ENCODE measurements at places on chromosomes 6 and 20. TPM values are rescaled to one million over a fixed set of nuclear protein-coding genes. Genes with fewer than 3 reads are reported as not detected.

GRCh38 chr20:37327748-37328147 lies 18.2 kb upstream of the SRC start:
- no peaks in the 10 kb centered on the region for H3K27me3 ChIP-seq
- no peak overlapping the region for H3K27ac ChIP-seq

- DNase-seq = no peak
- H3K4me3 ChIP-seq = no peak overlapping the region
- H3K27ac ChIP-seq = no peak overlapping the region
- no peaks in the 10 kb centered on the region for H3K36me3 ChIP-seq
These were observed 118.9 kb upstream of the SLC22A23 start for GRCh38 chr6:3575701-3576100.

GRCh38 chr6:105184921-105185320 lies 5.1 kb upstream of the POPDC3 start:
- H3K36me3 ChIP-seq = no peaks in the 10 kb centered on the region
- no peak overlapping the region for H3K27ac ChIP-seq
- no peak overlapping the region for H3K4me3 ChIP-seq
- H3K27me3 ChIP-seq = no peaks in the 10 kb centered on the region

DNA sequence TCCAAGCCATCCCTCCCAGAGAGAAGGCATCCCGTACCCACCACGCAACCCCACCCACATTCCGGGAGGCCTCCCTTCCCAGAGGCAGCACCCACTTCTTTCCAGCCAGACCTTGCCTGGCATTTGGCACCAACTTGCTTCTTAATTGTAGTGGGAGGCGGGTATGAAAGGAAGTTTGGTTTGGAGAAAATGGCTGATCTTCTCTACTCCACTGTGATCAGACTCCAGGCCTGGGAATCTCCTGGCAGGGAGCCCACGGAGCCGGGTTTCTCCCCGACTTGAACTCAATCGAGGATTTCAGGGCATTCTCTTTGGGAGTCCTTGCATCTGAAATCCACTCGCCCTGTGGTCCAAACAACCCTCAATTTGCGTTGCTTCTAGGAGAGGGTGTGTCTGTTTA lies 107.1 kb downstream of the ZDHHC14 start:
- H3K27ac ChIP-seq = no peak overlapping the region
- H3K4me3 ChIP-seq = no peak overlapping the region
- DNase-seq = no peak
- no peaks in the 10 kb centered on the region for H3K36me3 ChIP-seq
- no peaks in the 10 kb centered on the region for H3K27me3 ChIP-seq
- H3K4me1 ChIP-seq = peaks cover 7% of the 10 kb centered on the region

DNA sequence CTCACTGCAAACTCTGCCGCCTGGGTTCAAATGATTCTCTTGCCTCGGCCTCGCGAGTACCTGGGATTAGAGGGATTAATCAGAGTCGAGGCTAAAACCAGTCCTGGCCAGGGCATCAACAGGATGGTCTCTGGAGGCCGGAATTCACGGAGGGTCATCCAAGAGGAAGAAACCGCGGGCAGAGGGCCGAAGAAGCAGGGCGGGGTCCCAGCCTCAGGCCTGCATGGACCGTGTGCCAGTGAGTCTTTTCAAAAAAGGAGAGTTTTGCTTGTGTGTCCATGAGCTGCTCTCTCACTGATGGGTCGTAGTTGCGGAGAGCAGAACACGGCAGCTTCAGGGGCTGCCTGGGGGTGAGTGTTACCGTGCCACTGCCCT lies 295.1 kb upstream of the ZNF337 start:
- DNase-seq = no peak
- H3K36me3 ChIP-seq = no peaks in the 10 kb centered on the region
- no peaks in the 10 kb centered on the region for H3K27me3 ChIP-seq
- H3K4me1 ChIP-seq = no peaks in the 10 kb centered on the region
- no peak overlapping the region for H3K27ac ChIP-seq

Gene ZSCAN12
- polyA plus RNA-seq = 0.48 TPM

Gene NMBR
- not detected for polyA plus RNA-seq

DNA sequence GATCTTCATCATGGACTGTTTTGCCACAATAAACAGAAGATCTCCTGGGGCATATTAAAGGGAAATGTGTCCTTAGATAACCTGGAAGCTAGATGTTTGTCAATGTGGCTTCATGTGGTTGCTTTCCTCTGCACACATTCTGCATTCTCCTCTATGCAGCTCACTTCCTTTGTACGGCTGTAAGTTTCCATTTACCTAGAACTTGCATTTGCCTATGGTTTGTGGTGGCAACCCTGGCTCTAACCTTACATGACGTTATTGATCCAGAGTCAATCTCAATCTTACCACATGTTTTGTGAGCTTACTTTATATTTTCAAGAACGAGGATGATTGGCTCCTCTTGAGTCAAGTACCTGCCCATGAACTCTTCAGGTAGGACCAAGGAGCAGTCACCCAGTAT lies 863.1 kb downstream of the MAFB start:
- peaks cover 8% of the 10 kb centered on the region for H3K4me1 ChIP-seq
- no peak for DNase-seq
- no peaks in the 10 kb centered on the region for H3K27me3 ChIP-seq
- H3K36me3 ChIP-seq = no peaks in the 10 kb centered on the region
- H3K4me3 ChIP-seq = no peak overlapping the region

Gene LY6G6F
- polyA plus RNA-seq = 0.05 TPM

DNA sequence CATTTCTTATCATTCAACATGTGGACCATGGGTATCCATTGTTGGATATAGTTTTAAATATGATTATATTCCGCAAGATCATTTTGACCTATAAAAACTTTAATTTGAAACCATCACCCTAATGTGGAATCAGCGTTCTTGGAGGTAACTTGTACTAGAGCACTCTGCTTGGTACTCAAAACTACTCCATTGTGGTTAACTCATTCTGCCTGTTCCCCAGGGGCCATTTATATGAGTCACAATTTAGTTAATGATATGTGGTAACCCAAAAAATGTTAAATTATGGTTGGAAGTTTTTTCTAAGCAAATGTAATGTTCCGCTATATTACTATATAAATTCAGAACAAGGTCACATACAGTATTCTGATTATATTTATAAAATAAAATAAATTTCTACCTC lies 109.3 kb downstream of the TRDN start:
- H3K4me3 ChIP-seq = no peak overlapping the region
- H3K36me3 ChIP-seq = no peaks in the 10 kb centered on the region
- no peaks in the 10 kb centered on the region for H3K27me3 ChIP-seq
- peaks cover 61% of the 10 kb centered on the region for H3K4me1 ChIP-seq
- no peak for DNase-seq
- H3K27ac ChIP-seq = peak overlapping the region; percentile 81

Gene PLCB1
- polyA plus RNA-seq = 3.2 TPM

DNA sequence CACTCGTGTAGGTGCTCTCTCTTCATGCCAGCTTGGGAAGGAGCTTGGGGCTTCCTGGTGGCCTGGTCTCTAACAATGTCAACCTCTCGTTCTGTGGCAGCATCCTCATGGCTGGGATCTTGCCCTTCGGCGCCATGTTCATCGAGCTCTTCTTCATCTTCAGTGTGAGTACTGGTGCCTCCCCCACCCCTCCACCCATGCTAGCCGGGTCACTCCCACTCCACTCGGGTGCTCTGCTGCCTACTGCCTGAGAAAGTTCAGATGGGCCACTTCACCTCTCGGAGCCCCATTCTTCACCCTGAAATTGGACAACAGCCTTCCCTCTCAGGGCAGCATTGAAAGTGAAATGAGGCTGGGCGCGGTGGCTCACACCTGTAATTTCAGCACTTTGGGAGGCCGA lies 48.8 kb downstream of the TM9SF4 start:
- H3K36me3 ChIP-seq = peaks cover 3% of the 10 kb centered on the region
- peaks cover 14% of the 10 kb centered on the region for H3K4me1 ChIP-seq
- no peak for DNase-seq
- no peak overlapping the region for H3K27ac ChIP-seq
- no peak overlapping the region for H3K4me3 ChIP-seq

GRCh38 chr6:52931351-52931750 lies 21.9 kb upstream of the GSTA3 start:
- DNase-seq = no peak
- H3K36me3 ChIP-seq = no peaks in the 10 kb centered on the region
- no peak overlapping the region for H3K4me3 ChIP-seq
- no peak overlapping the region for H3K27ac ChIP-seq

DNA sequence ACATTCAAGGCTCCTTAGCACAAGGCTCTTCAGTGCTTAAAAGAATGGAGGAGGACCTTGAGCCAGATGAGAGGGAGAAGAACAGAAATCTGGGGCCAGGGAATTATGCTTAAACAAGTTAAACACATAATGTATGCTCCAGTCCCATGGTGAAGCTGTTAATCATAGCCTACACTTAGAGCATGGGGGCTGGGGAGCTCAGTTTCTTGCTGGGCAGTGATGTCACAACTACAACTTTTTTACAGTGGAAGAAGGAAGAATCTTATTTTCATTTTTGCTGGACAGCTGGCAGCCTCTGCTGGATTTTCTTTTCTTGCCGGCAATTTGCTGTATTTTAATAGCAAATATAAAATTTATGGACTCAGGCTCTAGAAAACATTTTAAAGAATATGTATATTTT lies 432.5 kb downstream of the CD109 start:
- H3K36me3 ChIP-seq = no peaks in the 10 kb centered on the region
- H3K4me1 ChIP-seq = no peaks in the 10 kb centered on the region

- no peaks in the 10 kb centered on the region for H3K36me3 ChIP-seq
- no peaks in the 10 kb centered on the region for H3K4me1 ChIP-seq
- no peak overlapping the region for H3K27ac ChIP-seq
- DNase-seq = no peak
- H3K27me3 ChIP-seq = no peaks in the 10 kb centered on the region
These were observed 107.9 kb upstream of the FLRT3 start for GRCh38 chr20:14445310-14445709.

Gene PSORS1C2
- not detected for polyA plus RNA-seq

GRCh38 chr20:48599748-48600469 lies 227.9 kb downstream of the PREX1 start:
- H3K27me3 ChIP-seq = no peaks in the 10 kb centered on the region
- no peaks in the 10 kb centered on the region for H3K36me3 ChIP-seq
- no peak overlapping the region for H3K4me3 ChIP-seq
- no peak for DNase-seq
- no peak overlapping the region for H3K27ac ChIP-seq

- no peak for DNase-seq
- H3K36me3 ChIP-seq = no peaks in the 10 kb centered on the region
- H3K4me1 ChIP-seq = no peaks in the 10 kb centered on the region
- H3K4me3 ChIP-seq = no peak overlapping the region
- no peak overlapping the region for H3K27ac ChIP-seq
These were observed 142.9 kb upstream of the RNF217 start for GRCh38 chr6:124819346-124819745.

Gene WFDC2
- polyA plus RNA-seq = not detected

- no peak overlapping the region for H3K27ac ChIP-seq
- H3K4me1 ChIP-seq = no peaks in the 10 kb centered on the region
- no peaks in the 10 kb centered on the region for H3K27me3 ChIP-seq
- DNase-seq = no peak
These were observed 216.0 kb downstream of the GJA1 start for GRCh38 chr6:121651420-121651819.

Gene APOM
- 3.5 TPM for polyA plus RNA-seq

DNA sequence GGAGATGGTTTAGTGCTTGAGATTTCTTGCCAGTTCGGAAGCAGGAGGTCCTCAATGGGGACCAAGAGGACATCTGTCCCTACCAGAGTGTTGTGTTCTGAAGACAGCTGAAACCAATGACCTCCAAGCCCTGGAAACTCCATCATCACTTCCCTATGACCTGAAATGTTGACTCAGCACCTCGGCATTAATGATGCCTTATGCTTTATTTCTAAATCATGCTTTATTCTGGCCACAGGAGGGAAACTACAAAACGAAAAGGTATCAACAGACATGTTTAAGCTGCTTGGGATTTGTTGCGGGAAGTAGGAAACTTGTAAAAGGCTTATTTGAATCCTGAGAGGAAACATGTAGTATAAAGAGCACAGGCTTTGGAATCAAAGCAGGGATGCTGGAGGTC lies 389.1 kb upstream of the CHD6 start:
- H3K4me3 ChIP-seq = no peak overlapping the region
- H3K27ac ChIP-seq = no peak overlapping the region
- H3K36me3 ChIP-seq = no peaks in the 10 kb centered on the region
- no peak for DNase-seq
- no peaks in the 10 kb centered on the region for H3K27me3 ChIP-seq

Gene NAA20
- polyA plus RNA-seq = 112 TPM

Gene FAM83B
- 0.07 TPM for polyA plus RNA-seq

DNA sequence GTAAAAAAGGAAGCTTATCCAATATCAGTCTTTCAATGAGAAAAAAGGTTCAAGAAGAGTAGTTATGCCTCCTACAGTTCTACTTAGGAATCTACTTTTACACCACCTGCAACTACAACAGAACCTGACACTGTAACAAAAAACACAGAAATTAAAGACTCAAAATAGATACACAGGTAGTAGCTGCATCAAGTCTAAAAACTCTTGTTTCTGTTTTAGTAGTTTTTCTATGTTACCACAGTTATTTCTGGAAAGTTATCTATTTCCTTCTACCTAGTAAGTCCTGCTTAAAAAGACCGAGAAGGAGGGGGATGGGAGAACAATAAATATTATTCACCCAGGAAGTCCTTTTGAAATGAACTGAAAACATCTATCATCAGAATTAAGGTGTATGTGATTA lies 52.5 kb downstream of the ATG5 start:
- DNase-seq = no peak
- no peaks in the 10 kb centered on the region for H3K36me3 ChIP-seq
- no peaks in the 10 kb centered on the region for H3K27me3 ChIP-seq
- no peak overlapping the region for H3K27ac ChIP-seq
- no peak overlapping the region for H3K4me3 ChIP-seq

- H3K4me1 ChIP-seq = no peaks in the 10 kb centered on the region
- H3K27ac ChIP-seq = no peak overlapping the region
- no peak overlapping the region for H3K4me3 ChIP-seq
- DNase-seq = no peak
These were observed 266.0 kb downstream of the PAX1 start for GRCh38 chr20:21971436-21971835.

DNA sequence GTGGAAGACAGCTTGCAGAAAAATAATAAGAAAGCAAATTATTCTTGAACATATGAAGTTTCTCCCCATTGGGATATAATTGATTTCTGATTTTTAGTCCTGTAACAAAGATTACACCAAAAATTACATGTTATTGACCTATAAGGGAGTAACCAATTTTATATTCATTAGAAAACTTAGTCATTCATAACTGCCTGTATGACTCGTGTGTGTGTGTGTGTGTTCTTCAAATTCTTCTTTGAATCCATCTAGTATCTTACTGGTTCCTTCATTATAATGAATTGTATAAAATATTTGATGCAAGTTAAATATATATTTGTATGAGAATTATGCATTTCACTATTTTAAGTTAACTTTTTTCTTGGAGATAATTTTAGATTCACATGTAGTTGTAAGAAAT lies 310.4 kb downstream of the HAO1 start:
- no peaks in the 10 kb centered on the region for H3K4me1 ChIP-seq
- H3K36me3 ChIP-seq = no peaks in the 10 kb centered on the region
- no peak for DNase-seq

- no peaks in the 10 kb centered on the region for H3K4me1 ChIP-seq
- H3K27me3 ChIP-seq = no peaks in the 10 kb centered on the region
- no peaks in the 10 kb centered on the region for H3K36me3 ChIP-seq
- no peak overlapping the region for H3K4me3 ChIP-seq
These were observed 459.2 kb upstream of the RUNX2 start for GRCh38 chr6:44868910-44869309.

Gene CLIC1
- polyA plus RNA-seq = 35.1 TPM
